ENCODE measurements at places on chromosomes 7 and 10. TPM values are rescaled to one million over a fixed set of nuclear protein-coding genes. Genes with fewer than 3 reads are reported as not detected.
A peak's percentile ranks its signal among the peaks of the same experiment; 100 is the strongest.

DNA sequence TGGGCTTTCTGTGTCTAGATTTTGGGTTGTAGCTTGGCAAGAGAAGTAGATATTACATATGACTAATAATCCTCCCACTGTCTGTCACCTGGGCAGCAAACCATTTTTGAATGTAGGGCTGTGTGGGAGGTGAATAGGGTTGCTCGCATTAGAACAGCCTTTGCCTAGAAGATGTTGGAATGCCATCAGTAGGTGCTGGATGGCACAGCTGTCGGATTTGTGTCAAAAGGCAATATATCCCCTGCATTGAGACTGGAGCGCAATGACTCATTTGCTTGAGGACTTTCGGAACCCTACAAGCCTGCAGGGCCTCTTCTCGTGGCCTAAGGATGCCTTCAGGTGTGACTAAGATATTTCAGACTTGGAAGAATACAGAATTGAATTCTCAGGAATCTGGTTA, 323.8 kb downstream of the GPR158 start:
- no peak for DNase-seq

GRCh38 chr10:125294109-125294508, 133.7 kb upstream of the CTBP2 start:
- no peak for DNase-seq

DNA sequence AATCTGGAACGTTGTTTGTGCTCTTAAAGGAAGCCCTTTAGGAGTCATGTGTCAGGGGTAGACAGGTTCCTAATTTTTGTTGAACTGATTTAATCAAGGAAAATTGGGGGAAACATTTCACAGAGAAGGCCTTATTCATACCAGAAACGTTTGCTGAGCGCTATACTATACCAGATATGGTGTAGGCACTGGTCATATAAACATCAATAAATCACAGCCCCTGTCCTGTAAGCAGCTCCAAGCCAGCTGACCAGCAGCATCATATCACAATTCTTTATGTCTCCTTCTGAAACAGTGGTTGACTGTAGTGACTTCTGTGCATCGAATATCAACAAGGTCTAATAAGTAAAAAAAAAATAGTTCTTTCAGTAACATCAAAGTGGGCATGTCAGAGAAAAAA, 1.1 kb downstream of the TMEM178B start:
- no peak for DNase-seq

GRCh38 chr10:4109469-4109868, 324.5 kb upstream of the KLF6 start:
- DNase-seq, result no peak

Gene GIMAP5
- 41.0 TPM for total RNA-seq

Gene UNC5B
- 0.06 TPM for total RNA-seq

- no peak for DNase-seq
Measured at GRCh38 chr7:94701555-94701973, 45.6 kb upstream of the SGCE start.

GRCh38 chr7:108463613-108464012, 7.4 kb upstream of the NRCAM start:
- no peak for DNase-seq

DNA sequence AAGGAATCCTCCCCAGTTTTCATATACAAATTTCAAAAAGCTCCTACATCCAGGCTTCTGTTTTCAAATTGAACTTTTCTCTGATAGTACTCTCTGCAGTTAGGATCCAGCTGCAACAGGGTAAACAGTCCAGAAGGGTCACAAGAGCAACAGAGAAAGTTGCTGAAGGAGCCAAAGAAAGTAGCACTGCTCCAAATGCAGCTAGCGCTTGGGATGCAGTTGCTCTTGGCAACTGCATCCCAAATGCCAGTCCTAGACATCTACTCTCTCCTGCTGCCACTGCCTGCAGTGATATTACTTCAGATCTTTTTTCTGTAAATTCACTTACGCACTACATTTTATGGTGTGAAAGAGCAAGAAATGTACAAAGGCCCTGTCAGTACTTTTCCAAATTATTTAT, 14.6 kb downstream of the GPR37 start:
- no peak for DNase-seq

Gene A1CF
- not detected for total RNA-seq

Gene IRF5
- 16.5 TPM for total RNA-seq

DNA sequence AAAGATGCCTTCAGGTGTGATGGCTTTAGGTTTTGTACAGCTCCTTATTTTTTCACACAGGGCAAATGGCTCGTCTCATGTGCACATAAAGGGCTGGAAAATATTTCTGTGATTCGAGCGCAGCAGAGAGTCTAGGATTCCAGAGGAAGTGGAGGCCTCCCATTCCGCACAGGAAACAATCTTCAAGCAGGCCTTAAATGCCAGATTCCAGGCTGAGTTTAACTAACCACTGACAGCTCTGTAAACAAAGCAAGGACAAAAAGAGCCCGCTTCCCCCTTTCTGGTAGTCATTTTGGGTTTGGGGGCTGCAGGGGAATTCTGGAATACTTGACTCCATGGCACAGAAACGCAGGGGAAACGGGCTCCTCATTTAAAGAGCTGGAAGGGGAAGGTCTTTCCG, 87.2 kb downstream of the CALD1 start:
- DNase-seq, result no peak

Gene EGR2
- total RNA-seq, result 21.6 TPM

GRCh38 chr10:126022841-126023240, 126.5 kb downstream of the FANK1 start:
- DNase-seq, result no peak

Gene LIPJ
- not detected for total RNA-seq

DNA sequence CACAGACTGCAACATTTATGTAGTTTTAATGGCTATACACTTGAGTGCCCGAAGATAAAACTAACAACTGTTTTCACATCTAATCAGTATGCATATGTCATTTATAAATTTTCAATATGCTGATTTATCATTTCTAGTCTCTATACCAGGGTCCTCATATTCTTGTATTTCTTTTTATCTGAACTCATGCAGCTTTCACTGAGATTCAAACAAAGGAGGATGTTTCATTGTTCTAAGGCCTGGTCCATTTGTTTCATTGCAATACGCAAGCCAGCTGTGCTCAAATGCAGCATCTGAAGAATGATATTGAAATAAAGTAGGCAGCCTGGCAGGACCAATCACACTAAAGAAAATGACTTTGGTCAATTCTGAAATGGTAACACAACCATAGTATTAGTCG, 31.7 kb downstream of the MAGI2 start:
- DNase-seq, result no peak

Gene OR6V1
- total RNA-seq, result not detected

Gene CASTOR2
- 5.7 TPM for total RNA-seq

- DNase-seq, result peak; percentile 15
Measured at GRCh38 chr10:48535416-48536155, 69.3 kb downstream of the ARHGAP22 start.

Gene HYAL4
- not detected for total RNA-seq

Gene HACD1
- total RNA-seq, result 6.6 TPM

Gene ARHGEF5
- total RNA-seq, result 5.6 TPM

DNA sequence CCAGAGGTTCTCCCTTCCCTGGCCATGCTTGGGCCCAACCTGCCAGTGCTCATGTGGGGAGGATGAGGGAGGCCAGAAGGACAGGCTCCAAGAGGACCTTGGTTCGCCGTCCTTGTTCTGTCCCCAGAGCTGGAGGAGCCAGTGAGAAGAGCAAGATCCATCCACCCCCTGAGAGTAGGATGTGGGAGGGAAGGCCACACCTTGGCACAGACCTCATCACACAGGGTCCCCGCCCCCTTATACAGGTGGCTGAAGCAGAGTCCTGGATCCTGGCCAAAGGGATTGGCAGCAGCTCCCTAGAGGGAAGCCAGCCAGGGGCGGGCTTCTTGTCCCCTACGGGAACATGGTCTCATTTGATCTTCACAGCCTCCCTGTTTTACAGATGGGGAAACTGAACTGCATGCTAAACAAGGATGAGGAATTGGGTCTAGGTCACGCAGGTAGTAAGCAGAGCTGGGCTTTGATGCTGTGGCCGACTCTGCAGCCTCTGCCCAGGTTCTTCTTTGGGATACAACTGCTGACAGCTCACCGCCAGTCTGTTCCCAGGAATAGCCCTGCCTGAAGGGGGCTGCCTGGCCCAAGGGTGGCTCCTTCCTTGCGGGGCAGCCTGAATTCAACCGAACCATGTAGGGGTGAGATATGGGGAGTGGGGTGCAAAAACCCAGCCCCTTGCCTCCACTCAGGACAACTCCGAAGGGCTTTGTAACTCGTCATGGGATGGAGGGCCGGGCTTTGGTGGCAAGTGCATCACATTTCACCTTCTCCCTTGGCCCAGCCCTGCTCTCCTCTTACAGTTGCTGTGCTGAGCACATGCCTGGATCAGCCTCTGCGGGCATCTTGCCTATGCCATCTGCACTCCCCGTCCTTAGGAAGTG, 62.2 kb upstream of the KDM7A start:
- no peak for DNase-seq

Gene SRGN
- total RNA-seq, result 366 TPM

- DNase-seq, result no peak
Measured at GRCh38 chr7:143373255-143373794, 7.8 kb upstream of the ZYX start.

Gene TMEM106B
- 23.2 TPM for total RNA-seq

GRCh38 chr10:26243351-26243720, 26.8 kb downstream of the GAD2 start:
- no peak for DNase-seq

GRCh38 chr7:116582164-116582732, 57.4 kb downstream of the CAV1 start:
- no peak for DNase-seq

GRCh38 chr7:35704261-35704660, 9.3 kb upstream of the HERPUD2 start:
- no peak for DNase-seq

Gene PNLIP
- not detected for total RNA-seq

GRCh38 chr10:16116404-16117304, 256.3 kb upstream of the MINDY3 start:
- no peak for DNase-seq

Gene CNPY1
- total RNA-seq, result not detected

Gene UNCX
- total RNA-seq, result not detected

Gene EBLN1
- total RNA-seq, result not detected

Gene PAPSS2
- 0.06 TPM for total RNA-seq

Gene PLCE1
- total RNA-seq, result 0.06 TPM

- no peak for DNase-seq
Measured at GRCh38 chr7:151327659-151328058, 14.0 kb upstream of the NUB1 start.

DNA sequence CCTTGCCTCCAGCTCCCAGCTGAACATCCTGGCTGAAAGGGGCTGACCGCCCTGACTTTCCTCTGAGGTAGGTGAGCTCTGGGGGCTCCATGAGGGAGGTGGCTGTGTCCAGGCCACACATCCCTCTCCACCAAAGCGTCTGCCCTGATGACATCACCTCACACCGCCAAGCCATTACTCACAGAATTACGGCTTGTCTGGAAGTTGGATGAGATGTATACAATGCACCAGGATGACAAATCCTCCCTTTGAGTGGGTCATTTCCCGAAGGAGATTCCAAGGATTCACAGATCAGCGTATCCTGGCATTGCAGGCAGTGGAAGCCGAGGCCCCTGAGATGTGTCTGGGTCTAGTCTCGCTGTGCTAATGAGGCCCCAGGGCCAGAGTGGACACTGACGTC, 15.1 kb upstream of the RET start:
- no peak for DNase-seq

Gene WDFY4
- total RNA-seq, result not detected

Gene C10orf53
- total RNA-seq, result not detected
